ENCODE measurements at places on chromosomes 3 and 15.

- no peak for DNase-seq
Measured at GRCh38 chr15:91077029-91077428, 23.0 kb upstream of the SV2B start.

- DNase-seq = no peak
Measured at GRCh38 chr3:126342991-126343648, 14.1 kb downstream of the KLF15 start.

DNA sequence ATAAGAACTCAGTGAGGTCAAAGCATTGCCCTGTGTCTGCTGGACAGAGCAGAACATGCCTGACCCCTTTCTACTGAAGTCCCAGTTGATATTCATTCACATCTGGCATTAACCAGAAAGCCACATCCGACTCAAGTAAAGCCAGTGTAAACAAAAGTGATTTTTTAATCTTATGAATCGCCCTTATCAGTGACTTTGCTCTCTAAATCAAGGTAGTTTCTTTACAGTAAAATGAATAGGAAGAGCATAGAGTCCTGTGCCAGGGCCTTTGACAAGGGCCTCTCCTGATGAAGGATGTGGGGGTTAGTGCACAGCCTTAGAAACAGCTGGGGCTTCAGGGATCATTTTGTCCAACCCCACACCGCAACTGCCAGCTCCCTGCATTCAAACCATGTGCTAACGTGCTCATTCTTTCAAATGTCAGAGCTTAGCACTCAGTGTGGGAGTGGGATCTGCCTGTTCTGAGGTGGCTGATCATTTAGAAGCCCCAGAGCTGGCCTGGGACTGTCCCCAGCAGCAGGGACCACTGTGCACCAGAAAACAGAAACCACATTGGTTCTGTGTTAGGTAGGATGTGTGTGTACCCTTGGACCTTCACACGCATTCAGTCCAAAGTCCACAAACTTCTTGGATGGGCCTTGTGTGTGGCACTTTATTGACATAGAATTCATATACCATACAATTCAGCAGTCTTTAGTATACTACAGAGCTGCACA, 55.3 kb downstream of the CCR4 start:
- DNase-seq = no peak

- DNase-seq = no peak
Measured at GRCh38 chr3:61571516-61572336, 10.4 kb downstream of the PTPRG start.

DNA sequence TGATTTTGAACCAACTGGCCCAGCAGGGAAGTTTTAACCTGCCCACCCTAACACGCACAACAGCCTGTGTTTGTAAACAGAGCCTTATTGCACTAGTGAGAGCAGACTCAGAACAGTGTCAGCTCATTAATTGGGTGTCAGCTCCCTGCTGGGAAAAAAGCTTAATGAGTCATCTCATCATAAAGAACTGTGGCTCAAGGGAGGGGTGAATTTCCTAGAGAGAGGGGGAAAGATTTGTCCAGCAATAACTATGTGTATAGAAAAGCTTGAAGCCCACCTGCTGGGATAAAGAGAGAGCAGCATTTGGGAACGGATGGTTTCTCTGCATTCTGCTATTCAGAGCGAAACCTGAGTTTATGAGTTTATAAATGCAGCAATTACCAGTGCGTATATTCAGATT, 48.9 kb upstream of the GMNC start:
- DNase-seq = no peak

DNA sequence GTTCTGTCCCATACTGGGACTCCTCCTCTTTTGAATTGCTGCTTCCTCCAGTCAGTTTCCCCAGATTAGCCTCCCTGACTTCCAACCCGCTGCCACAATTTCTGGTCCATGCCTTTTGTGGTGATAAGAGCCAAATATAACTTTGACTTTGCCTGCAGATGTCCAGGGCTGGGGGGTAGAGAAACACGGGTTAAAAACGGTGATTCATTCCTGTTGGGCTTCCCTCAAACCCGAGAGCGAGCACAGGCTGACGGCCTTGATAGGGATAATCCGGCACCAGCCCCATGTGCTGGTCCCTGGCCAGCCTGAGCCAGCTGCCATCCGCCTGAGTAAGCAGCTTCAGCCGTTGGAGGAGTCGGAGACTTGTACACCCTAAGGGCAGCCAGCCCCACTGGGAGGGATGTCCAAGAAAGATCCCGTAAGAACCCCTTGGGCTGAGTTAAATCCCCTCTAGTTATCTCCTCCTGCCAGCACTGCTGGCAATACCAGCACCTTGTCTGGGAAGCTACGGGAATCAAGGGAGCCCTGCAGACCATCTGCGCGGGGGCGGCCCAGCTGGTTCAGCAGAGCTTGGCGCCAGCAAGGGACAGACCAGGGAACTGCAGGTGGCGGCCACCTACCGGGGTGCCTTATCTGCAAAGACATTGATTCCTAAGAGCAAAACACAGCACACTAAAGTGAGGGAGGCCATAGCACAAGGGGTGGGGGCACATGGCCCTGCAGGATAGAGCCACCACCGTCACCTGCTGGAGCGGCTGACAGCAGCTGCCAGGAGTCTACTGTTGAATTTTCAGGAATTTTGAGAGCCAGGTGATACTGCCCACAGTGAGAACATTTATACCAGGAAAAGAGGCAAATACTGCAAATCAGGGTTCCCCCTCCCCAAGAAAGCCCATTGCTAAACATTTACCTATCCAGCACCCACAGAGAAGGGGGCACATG, 18.1 kb downstream of the CSPG4 start:
- DNase-seq = no peak

DNA sequence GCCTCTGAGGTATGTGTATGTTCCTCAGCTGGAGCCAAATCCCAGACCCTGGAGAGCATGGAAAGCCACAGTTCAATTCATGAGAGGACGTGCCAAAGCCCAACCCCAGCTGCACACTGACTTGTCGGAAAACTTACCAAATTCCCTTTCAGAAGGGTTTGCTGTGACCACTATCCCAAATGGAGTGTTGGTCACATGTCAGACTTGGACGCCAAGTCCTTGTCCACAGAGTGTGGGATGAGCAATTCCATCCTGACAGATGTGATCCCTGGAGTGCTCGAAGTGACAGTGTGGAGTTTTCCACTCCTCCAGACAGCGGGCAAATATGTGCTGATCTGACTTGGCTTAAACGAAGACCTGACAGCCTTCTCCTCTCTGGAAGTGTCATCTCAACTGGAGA, 71.2 kb downstream of the RORA start:
- DNase-seq = no peak

GRCh38 chr3:193589616-193590015, 3.4 kb upstream of the OPA1 start:
- DNase-seq = no peak

DNA sequence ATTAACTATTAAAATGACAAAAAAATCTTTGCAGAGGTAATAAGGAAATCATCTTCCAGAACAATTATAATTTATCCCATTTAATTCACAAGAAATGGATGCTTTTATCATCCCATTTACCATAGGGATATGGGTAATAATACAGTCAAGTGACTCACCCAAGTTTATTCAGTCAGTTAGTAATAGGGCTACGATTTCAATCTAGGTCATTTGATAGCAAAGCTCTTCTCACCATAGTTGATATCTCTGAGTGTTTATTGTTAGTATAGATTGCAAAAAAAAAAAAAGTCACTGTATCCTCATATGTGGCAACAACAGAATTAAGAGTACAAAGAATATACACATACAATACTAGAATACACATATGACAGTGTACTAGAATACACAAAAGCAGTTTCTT, 797.1 kb downstream of the ROBO1 start:
- DNase-seq = no peak

All from stimulated activated CD8-positive, alpha-beta memory T cell treated with anti-CD3 and anti-CD28 coated beads, Interleukin-7, amount 100 ng/mL, for 48 hours (primary cell).